NCI-H1694 treated with DMSO at 0.1 percent for 48 hours (cell line): ENCODE measurements at places on chromosomes 5 and 9.

DNA sequence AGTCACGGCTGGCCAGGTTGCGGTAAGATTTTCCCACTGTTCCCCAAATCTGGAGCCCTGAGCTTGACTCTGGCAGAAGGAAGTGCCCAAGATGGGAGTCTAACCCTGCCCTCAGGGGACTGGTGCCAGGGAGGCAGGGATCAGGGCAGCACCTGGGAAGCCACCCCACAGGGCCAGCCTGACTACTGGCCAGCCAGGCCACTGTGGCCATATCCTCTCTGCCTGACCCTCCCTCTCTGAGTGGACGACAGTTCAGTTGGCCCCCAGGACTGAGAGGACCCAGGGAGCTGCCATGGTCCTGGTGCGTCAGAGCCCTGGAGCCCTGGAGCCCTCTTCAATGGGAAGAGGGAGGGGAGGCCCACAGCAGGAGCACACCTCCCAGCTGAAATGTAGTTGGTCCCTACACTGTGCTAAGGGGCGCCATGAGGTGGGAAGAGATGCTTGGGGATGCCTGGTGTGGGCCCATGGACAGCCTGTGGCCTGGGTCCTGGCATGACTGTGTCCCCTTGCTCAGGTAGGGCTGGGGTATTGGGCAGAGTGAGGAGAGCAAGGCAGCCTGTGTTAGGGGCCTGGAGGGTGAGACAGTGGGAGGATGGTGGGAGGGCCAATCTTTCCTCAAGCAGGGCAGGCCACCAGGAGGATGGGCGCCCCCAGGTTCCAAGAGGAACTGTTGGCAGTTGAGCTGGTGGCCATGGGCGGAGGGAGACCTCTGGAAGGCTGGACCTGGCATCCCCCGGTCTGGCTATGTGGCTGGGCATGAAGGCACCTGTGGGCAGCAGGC lies 81.1 kb downstream of the PHF2 start:
- no peak for DNase-seq

- no peak for DNase-seq
Observed at GRCh38 chr9:14270358-14271092, 43.4 kb downstream of the NFIB start.

GRCh38 chr9:106816524-106816923 lies 46.4 kb upstream of the ZNF462 start:
- DNase-seq = no peak

GRCh38 chr9:98781588-98782383 lies 14.6 kb downstream of the ANKS6 start:
- no peak for DNase-seq

- no peak for DNase-seq
Observed at GRCh38 chr5:91110686-91111085, 272.4 kb downstream of the ARRDC3 start.

DNA sequence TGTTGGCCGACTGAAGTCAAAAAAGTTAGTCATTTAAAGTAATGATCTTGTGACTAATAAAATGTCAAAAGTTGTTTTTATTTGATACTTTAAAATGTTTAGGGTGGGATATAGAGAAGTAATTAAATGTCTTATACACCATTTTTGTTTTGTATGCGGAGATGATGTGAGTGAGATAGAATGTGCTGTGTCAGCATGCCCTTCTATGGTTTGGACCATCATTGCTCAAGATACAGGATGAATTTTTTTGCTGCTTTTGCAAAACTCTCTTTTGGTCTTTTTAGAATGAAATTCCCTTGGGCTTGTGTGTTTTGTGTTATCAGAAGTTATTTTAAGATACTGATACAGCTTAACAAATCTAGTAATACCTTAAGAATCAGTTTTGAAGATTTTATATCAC lies 12.5 kb downstream of the SRFBP1 start:
- no peak for DNase-seq

DNA sequence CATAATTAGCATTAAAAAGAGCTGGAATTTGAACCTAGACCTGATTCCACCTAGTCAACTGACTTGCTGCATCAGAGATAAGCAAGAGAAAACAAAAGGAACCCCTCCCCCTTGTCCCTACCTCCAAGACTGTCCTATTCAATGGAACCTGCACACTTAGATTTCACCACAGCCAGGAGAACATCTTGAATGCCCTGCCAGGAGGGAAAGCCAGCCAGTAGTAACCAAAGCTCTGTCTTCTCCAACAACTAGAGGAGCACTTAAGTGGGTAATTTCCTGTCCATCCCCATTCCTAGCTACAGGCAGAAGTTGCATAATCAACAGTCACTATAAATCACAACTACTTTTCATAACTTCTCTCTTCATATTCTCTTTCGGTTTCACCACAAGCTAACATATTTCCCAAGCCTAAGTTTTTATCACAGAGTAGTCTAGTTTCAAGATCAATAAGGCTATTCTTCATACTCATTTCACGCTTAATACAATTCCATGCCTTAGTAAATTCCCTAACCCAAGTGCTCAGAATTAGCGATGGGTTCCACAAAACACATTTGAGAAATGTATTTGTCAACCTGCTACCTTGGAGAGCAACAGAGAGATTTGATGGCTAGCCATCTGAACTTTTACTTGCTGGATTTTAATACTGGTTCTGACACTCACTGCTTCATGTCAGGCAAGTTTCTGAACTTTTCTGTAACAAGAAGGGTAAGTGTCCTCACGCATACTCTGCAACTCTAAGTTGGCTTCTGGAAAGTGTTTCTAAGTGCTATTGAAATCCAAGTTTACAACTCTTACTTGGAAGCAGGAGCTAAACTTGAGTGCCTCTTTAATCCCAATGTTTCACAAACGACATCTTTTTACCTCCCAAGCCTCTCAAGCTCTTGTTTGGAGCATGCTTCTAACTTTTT lies 2.0 kb downstream of the DENND1A start:
- DNase-seq = no peak

- peak; percentile 65 for DNase-seq
Observed at GRCh38 chr9:4678679-4679267, 596 bp upstream of the CDC37L1 start.

GRCh38 chr9:14221558-14221957 lies 92.4 kb downstream of the NFIB start:
- DNase-seq = no peak

GRCh38 chr5:159514229-159514810 lies 184.0 kb upstream of the IL12B start:
- DNase-seq = no peak

GRCh38 chr5:83151821-83152220 lies 74.5 kb downstream of the XRCC4 start:
- DNase-seq = no peak

- DNase-seq = no peak
Observed at GRCh38 chr5:176644878-176645670, 2.2 kb upstream of the TSPAN17 start.

- DNase-seq = no peak
Observed at GRCh38 chr5:108084105-108084504, 297.8 kb downstream of the FBXL17 start.

DNA sequence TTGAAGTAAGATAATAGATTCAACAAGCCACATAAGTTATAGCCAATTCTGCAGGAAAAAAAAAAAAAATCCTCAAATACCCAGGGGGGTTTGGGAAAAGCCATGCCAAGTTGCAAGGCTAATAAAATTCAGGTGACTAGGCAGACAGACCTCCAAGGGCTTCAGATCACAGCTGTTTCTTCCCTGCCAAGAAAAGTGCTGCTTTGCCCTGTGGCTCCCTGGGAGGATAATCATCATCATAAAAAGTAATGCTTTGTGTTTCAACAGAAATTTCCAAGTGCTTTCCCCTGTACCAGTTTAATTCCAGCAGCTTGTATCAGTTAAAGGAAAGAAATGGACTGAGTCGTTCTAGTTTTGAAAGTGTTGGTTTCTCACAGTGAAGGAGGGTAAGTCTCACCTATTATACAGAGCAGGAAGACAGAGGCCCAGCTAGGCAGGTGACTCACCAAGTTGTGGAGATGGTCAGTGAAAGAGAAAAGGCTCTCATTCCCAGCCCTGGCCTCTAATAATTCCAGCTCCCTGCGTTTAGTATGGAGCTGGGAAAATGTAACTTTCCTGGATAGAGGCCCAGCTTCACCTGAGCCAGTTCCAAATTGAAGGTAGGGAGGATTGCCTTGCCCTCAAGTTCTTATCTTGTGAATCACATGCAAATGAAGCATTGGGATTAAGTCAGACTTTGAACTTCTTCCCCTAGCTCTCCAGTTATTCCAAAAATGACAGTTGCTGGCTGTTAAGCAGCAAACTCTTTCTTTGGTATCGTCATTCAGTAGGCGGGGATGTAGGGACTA lies 263.4 kb downstream of the GRIA1 start:
- DNase-seq = no peak

DNA sequence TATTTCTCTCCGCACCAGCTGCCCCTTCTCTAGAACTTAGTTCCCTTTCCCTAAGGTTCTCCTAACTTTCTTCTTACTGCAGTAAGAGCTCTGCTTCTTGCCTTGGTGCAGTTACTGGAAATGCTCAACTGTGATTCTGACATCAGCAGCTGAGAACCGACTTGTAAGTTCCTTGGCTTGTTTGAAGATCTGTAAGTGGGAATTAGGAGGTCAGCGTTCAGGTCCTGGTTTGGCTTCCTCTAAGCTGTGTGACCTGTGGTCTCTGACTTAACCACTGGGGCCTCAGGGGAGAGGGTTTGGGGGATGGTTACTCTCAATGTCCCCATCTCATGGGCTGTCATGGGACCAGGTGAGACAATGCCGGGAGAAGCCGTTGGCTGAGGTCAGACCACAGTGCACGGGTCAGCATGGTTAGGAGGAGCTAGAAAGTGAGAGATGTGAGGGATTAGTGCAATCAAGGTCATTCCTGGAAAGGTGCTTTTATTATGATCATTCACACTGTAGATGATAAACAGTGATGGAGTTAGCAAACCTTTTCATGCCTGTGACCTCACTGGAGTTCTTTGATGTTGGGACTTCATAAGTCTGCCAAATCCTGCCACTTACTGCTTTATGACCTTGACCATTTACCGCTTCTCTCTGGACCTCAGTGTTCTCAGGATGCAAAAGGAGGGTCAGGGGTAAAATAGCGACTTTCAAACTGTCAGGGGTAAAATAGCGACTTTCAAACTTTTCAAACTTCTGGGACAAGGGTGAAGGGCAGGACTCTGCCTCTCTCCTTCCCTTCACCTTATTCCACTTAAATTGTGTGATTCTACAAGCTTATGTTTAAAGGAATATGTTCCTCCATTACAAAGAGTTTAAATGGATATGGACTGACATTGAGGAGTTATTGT lies 7.3 kb downstream of the PAPPA start:
- DNase-seq = no peak

DNA sequence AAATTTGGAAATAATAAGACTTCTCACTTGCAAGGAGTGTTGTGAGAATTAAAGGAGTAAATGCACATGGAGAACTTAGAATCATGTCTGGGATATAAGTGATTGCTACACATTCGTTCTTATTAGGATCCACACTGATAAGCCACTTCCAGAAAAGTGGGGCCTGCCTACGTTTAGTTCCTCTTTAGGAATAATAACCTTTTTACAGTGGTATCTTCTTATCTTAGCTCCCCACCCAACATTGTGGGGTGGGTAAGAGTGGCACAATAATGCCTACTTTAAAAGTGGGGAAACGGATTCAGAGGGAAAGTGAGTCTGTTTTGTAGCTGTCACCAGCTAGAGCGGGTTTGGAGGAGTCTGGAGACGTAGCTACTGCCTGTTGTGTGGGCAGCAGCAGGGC lies 16.0 kb downstream of the DOCK2 start:
- DNase-seq = no peak

DNA sequence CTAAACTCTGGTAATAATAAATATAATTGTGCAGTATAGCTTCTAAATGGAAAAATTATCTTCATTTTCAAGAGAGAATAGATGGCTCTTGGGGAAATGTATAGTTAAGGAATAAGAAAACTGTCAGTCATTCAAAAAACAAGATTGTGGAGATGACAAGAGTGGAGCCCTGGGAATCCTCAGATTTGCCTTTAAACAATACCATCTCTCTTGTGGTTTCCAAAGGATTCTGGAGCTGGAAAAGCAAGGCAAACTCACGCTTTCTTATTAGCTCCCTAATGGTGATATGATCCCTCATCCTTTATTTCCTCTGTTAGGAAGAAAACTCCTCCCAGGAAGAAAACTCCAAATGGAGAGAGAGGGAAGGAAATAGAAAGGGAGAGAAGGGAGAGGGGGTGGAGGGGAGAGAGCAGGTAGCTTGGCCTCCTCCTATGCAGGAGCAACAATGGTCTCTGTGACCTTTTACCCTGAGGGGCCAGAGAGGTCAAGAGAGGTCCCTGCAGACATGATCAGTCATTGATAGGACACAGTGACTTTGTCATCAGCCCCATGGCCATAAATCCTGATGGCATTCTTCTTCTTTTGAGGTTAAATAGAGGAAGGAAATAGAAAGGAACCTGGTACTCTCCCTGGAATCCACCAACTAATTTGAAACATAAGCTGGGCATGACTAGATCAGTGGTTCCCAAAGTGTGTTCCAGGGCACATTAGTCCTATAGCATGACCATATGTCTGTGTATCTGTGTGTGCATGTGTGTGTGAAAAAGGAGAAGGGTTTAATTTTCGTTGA lies 312.2 kb downstream of the ARRDC3 start:
- DNase-seq = no peak

GRCh38 chr5:180117000-180117725 lies 45.6 kb upstream of the RNF130 start:
- DNase-seq = no peak

DNA sequence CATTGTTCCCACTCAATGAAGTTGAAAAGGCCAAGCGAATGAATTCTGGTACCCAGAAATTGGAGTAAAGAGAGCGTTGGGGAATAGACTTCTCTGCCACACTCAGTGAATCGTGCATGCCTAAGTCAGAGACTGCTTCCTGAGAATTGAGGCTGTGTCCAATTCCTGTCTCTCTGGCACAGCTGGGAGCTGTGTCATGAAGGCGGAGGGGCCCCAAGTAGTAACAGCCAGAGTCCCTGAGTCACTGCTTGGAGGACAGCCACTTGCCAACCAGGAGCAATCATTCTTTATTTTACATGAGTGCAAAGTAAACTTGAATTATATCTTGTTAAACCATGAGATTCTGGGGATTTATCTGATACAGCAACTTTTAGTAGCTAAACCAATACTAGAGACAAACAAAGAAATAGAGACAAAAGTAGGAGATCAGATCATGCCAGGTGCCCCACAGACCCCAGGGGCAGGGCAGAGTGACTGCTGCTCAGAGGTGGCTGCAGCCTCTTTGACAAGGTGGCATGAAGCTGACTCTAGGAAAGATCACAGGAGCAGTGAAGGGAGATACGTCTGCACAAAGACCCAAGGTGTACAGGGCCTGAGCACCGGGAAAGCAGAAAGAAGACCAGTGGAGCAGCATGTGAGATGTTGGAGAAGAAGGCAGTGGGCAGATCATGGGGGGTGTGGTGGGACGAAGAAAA lies 246.0 kb downstream of the GADD45G start:
- no peak for DNase-seq

- DNase-seq = peak; percentile 52
Observed at GRCh38 chr9:21434202-21435014, 5.8 kb upstream of the IFNA1 start.

- no peak for DNase-seq
Observed at GRCh38 chr5:86526811-86527348, 90.9 kb upstream of the COX7C start.
